ENCODE measurements at places on chromosomes 4 and X. TPM values are rescaled to one million over a fixed set of nuclear protein-coding genes. Genes with fewer than 3 reads are reported as not detected.

GRCh38 chrX:16251782-16252181 lies 84.5 kb downstream of the MAGEB17 start:
- DNase-seq = no peak

DNA sequence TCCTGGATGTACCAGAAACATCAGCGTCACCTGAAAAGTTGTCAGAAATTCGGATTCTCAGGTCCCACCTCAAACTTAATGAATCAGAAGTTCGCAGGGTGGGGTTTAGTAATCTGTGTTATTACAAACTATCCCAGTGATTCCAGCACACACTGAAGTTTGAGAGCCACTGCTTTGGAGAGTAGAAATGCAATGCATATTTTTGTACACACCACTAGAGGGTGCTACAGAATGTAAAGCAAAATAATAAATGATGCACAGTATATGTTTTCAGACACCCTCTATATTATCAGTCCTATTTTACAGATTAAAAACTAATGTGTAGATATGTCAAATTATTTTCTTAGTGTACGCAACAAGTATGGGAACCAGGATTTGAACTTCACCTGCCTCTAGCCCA lies 2.4 kb upstream of the MORF4L2 start:
- DNase-seq = no peak

DNA sequence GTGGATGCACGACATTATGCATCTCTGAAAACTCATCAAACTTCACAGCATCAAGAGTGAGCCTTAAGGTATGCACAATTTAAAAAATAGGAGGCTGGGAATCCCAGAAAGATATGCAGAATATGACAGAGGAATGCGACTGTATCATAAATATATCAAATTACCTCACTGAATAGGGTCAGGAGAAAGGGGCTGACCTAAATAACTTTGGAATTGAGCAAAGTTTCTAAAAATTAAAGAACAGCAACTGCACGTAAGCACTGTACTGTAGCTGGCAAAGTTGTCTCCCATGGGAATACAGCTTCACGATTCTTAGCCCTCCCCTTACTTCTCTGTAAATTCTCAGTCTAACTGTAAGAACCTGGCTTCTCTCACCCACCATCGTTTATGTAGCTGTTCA lies 397.4 kb upstream of the ZFP42 start:
- DNase-seq = no peak

GRCh38 chr4:125741825-125742452 lies 427.2 kb downstream of the FAT4 start:
- no peak for DNase-seq

- no peak for DNase-seq
These were observed 2649.3 kb downstream of the PCDH7 start for GRCh38 chr4:33369446-33369845.

DNA sequence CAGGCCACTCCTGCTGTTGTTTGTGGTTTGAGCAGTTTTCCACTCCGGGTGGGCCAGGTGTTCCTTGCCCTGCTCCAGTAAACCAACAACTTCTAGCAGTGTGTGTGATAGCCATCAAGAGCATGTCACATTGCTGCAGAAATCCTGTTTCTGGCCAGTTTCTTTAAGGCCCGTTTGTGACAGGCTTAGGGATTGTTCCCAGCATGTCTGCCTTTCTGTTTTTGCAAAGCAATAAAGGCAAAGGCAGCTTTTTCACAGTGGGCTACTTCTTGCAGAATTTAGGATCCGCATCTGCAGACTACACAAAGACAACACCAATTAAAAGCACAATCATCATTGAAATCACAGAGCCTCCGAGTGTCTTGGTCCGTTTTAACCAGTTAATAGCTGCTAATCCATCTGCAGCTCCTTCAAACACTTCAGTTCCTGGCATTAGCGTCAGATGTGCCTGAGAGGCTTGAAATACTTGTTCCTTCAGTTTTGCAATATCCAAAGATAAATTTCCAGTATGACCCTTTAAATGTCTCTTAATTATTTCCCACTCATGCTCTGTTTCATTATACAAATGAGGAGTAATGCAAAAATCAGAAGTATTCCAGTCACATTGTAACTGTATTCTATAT lies 65.1 kb downstream of the ADAM29 start:
- DNase-seq = no peak

DNA sequence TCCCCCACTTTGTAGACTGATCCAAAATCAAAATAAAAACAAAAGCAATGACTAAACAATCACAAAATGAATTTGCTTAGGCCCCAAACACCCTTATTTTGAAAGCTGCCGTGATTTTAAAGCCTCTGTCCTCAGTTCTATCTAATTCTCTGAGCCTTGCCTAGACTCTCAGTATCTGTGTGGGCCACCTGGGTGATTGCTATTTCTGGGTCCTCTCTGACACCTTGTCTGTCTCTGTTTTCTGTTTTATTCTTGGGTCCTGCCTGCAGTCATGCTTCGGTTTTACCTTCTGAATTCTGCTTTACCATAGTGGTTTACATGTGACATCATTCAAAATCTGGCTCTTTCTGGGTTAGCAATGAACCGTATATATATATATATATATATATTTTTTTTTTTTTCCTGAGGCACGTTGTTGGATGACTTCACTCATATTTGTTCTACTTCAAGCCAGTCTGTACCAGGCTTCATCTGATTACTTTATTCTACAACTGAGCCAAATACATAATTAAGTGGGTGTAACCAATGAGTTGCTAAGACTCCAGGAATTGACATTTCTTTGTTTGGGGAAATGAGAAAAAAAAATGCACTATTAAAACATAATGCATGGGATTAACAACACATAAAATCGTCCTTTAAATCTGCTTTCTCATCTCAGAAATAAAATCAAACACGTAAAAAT lies 710.7 kb upstream of the SLIT2 start:
- no peak for DNase-seq

GRCh38 chr4:38512840-38513239 lies 151.2 kb upstream of the KLF3 start:
- no peak for DNase-seq

- DNase-seq = no peak
These were observed 94.6 kb downstream of the IRS4 start for GRCh38 chrX:108641589-108642272.

DNA sequence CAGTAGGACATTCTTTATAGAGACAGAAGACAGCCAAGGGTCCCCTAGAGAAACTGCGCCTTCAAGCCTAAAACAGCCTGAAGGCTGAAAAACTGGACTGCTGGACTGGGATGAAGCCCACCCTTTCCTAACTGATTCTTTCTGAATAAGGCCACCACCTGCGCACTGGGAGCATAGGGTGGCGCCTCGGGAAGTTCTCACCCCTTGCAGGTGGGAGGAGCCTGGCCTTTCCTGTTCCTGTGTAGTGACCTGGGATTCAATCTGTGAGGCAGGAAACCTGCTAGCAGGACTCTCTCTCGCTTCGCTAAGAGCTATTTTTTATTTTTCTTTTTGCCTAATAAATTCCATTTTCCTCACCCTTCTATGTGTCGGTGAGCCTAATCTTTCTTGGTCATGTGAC lies 61.8 kb upstream of the KLHL13 start:
- no peak for DNase-seq

DNA sequence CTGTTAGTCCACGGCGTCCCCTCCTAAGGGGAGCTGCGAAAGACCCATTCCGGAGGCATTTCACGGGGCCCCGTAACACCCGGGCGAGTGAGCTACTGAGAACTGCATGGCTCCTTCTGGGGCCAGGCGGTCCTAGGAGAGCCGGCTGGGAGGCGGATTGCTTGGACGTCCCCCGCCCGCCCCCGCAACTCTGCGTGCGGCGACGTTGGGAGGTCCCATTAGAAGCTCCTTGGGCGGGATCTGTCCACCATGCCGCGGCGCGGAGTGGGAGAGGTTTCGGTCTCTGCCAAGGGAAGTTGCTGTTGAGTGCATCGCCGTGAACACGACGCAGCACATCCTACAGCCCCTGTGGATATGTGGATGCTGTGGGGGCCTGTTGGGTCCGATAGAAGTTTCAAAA lies 85.4 kb upstream of the IGFBP7 start:
- DNase-seq = no peak

- DNase-seq = no peak
These were observed 25.6 kb downstream of the PPP2R2C start for GRCh38 chr4:6446538-6447451.

DNA sequence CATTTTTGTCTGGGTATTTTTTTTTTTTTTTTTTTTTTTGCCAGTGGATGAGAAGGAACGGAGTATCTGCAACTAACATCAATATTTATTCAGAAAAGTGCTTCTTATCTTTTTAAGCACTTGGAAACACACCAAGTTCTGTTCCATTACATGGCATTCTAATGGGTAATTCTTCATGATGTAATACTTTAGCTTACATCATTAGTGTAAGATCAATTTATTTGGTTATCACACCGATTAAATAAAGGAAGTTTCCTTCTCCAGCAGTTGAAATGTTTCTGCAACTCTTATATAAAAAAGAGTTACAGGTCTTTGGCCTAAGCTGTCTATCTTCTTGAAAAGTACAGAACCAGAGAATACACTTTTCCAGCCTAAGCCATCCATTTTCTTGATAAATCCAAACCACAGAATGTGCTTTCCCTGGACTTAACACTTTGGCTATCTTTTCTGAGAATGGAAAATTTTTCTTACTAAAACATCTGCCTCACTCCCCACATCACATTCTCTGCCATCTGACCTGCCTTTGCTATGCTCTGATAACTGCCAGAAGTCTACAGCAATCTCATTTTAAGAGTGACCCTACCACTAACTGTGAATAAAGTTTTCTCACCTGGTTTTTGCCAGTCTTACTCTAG lies 191.9 kb upstream of the MAB21L2 start:
- DNase-seq = no peak

DNA sequence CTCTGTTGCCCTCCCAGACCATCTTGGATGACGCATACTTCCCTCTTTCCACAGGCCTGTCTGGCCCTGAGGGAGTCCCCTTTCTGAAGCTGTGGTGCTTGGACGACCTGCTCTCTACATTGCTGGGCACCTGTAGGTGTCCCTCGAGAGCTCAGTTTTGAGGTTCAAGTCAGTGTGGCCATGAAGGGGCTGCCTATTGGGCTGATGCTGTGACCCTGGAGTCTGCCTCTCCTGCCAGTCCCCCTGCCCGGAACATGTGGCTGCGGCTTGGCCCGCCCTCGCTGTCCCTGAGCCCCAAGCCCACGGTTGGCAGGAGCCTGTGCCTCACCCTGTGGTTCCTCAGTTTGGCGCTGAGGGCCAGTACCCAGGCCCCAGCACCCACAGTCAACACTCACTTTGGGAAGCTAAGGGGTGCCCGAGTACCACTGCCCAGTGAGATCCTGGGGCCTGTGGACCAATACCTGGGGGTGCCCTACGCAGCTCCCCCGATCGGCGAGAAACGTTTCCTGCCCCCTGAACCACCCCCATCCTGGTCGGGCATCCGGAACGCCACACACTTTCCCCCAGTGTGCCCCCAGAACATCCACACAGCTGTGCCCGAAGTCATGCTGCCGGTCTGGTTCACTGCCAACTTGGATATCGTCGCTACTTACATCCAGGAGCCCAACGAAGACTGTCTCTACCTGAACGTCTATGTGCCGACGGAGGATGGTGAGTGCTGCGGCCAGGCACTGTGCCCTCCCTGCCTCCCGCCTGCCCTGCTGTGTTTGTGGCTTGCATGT lies 3.0 kb downstream of the NLGN3 start:
- DNase-seq = no peak

- DNase-seq = no peak
These were observed 705 bp upstream of the CRMP1 start for GRCh38 chr4:5893591-5893990.

DNA sequence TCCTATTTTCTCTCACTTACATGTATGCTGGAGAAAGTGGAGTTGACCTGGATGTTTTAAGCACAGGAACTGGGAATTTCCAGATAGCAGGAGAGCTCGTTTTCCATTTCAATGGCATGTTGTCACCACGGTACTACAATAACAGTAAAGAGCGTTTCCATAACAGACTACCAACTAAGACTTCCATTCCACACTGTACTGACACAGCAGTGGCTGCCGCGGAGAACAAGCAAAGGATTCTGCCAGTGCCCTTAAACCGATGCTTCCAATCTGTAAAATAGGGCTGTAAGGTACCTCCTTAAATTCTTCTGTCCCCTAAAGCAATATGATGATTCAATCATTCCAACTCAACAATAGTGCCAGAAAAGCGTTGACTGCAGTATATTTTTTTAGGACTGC lies 143.9 kb downstream of the KLHL13 start:
- DNase-seq = no peak

DNA sequence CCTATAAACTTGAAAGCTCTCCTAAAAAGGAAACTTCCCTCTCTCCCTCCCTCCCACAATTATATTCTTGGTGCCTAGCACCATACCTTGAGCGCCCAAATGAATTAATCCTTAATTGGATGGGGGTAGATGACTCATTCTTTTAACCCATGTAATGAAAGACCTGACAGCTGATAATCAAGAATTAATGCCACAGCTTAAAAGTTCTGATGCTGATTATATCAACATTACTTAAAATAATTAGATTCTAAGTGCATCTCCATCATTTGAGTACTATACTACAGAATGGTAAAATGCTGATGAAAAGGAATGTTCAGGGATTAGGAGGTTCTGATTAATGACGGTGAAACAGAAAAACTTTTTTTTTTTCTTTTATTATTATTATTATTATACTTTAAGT lies 117.0 kb downstream of the ENOX2 start:
- no peak for DNase-seq

GRCh38 chr4:185305979-185306442 lies 89.7 kb downstream of the LRP2BP start:
- DNase-seq = no peak

DNA sequence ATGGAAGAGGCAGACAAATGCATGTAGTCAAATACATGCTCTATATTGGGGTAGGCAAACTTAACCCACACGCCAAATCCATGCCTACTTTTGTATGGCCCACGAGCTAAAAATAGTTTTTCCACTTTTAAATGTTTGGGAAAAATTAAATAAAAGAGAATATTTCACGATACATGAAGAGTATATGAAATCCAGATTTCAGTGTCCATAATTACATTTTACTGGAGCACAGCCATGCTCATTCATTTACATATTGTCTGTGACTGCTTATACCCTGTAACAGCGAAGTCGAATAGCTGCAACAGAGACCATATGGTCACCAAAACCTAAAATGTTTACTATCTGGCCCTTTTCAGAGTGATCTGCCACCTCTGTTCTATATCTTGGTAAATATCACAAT lies 257.4 kb upstream of the NOCT start:
- DNase-seq = no peak

Gene GABRB1
- not detected for total RNA-seq

Gene BEX5
- total RNA-seq = 1.3 TPM

Gene PRKX
- total RNA-seq = 15.3 TPM

Gene KCNE5
- total RNA-seq = 1.1 TPM

Gene NDP
- total RNA-seq = not detected

Gene HTR2C
- total RNA-seq = under 0.01 TPM

Gene HADH
- total RNA-seq = 16.7 TPM

Gene C4orf54
- total RNA-seq = not detected

Data from hematopoietic multipotent progenitor cell (in vitro differentiated cells).